Cerebellar nuclear complex (tissue), 1 donor: ENCODE measurements at places on chromosomes 12 and 14.

DNA sequence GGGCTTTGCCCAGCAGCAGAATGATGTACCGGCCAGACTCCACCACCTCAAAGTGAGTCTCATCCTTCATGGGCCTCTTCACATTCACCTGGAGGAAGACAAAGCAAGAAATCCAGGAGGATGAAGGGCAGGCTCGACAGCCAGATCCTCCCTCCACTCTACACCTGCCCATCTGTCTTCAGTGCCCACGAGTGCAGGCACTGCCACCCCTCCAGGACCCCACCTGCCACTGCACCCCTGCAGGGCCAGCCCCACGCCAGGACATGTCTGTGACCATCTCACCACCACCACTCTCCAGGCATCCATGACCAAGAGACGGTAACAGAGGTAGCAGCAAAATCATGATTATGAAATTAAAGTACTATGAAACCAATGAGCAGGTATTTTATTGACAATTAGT, 84.3 kb upstream of the ANO2 start:
- DNase-seq: no peak

DNA sequence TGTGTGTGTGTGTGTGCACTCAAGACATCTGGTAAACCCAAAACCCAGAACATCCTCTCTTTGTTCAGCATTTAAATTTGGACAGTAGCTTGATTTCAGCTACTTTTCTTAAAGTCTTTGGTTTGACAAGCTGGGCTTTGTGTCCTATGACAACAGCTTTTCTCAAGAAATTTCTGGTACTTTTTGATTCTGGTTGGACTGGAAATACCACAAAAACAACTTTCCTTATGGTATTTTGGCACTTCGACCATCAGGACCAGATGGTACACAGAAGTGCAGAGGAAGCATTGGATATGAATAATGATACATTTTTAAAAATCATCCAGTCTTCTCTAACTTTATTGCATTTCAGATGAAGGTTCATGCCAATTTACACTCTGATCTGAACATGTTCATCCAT, 286.6 kb upstream of the FLRT2 start:
- DNase-seq: no peak

DNA sequence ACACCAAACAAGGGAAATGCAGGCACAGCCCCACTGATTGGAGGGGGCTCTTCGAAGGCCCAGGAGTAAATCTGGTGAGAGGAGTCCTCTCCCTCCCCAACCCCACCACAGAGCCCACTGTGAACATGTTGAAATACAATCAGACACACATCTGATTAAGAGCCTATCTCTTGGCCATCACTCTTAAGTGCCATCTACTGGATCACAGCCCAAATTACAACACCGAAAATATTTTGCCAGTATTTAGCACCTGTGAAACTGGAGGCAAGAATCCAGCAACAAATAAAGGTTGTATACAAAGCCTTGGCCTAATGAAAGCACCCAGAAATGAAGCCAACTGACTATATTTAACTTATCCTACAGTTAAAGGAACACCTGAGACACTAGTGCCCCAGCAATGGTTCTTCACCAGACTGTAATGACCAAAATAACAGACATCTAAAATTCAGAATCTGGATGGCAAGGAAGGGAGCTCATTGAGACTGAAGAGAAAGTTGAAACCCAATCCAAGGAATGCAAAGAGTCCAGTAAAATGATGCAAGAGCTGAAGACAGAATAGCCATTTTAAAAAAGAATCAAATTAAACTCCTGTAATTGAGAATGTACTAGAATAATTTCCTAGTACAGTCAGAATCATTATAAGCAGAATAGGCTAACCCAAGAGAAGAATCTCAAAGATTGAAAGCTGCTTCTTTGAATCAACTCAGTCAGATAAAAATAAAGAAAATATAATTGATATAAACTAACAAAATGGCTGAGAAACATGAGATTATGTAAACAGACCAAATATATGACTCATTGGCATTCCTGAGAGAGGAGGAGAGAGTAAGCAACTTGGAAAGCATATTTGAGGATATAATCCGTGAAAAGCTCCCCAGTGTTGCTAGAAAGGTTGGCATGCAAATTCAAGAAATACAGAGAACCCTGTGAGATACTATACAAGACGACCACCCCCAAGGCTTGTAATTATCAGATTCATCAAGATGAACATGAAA, 1117.0 kb downstream of the FLRT2 start:
- DNase-seq: no peak

DNA sequence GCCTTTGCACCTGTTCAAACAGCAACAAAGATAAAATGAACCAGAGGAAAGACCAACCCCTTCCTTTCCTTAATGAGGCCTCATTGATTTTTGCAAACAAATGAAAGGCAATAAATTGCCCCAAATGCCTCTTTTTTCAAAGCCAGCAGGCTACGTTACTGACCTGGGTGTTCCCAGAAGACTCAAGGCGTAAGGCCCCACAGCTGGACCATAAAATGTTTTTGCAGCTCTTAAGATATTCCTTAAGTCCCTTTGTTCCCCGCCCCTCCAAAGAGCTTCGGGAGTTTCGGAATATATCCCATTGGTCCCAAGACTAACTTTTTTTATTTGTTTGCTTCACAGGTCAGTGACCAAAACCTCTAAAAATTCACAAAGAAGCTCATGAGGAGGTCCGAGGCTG, 462.9 kb upstream of the PRICKLE1 start:
- no peak for DNase-seq

- DNase-seq: no peak
These were observed 86.6 kb downstream of the PHLDA1 start for GRCh38 chr12:75944905-75945432.

DNA sequence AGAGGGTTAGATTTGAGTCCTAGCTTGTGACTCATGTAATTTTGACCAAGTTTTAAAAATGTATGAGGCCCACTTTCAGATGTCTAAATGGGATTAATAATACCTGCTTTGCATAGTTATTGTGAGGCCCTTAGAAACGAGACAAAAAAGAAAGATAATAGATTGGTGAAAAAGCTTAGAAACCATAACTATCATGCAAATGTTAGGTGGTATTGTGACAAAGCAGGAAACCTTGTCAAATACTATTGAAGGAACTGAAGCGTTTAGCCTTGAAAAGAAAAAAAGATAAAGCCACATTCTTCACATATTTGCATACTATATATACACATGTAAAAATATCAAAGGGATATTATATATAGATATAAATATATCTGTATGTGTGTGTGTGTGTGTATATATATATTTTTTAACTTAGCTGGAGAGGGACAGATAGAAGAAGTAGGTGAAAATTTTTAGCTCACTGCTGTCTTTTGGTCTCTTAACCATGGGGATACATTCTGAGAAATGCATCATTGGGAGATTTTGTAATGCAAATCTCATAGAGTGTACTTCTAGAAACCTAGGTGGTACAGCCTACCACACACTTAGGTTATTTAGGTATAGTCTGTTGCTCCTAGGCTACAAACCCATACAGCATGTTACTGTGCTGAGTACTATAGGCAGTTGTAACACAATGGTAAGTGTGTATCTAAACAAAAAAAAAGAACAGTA, 270.3 kb downstream of the CCDC91 start:
- DNase-seq: no peak

- no peak for DNase-seq
These were observed 27.9 kb downstream of the HSP90AA1 start for GRCh38 chr14:102058961-102059360.

- no peak for DNase-seq
These were observed 277.2 kb downstream of the TMTC2 start for GRCh38 chr12:82963956-82964355.

DNA sequence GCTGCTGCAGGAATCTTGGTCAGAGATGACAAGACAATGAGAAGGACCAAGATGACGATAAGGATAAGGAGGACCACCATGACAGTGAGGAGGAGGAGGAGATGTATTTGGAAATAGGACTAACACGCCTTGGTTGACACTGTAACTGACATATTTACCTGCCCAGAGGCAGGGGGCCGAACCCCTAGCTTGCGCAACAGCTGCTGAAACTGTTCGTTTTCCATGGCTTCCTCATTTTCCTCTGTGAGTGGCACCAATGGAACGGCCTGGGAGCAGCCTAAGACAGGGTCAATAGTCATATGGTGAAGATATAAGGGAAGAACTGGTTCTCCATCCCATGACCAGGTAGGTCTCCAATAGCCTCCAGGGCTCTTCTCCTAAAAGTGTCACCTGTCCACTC, 28.8 kb downstream of the TIMELESS start:
- no peak for DNase-seq

DNA sequence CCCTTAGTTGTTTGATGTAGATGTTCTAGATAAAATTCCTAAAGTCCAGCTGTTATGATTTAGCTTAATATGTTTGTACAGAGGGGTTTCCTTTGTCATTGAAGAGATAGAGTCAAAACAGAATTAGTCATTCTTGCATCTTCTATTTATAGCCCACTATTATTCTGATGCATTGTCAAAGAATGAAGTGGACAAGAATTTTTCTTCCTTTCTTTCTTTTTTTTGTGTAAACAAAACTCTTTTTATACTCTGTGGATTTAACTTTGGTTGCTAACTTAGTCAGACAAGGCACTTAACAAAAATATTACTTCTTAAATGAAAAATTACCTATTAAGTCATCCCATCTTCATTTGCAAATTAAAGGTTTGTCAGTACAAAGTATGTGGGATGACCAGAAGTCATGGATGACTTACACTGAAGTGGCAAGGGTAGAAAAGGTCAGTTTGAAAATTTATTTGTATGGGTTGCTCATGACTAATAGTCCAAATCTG, 215.6 kb upstream of the DDHD1 start:
- DNase-seq: no peak

- no peak for DNase-seq
These were observed 43.9 kb upstream of the GNPNAT1 start for GRCh38 chr14:52835122-52835903.

GRCh38 chr12:124020514-124020949, 47.5 kb downstream of the ZNF664 start:
- DNase-seq: no peak

GRCh38 chr12:53994009-53994263, 6.0 kb upstream of the HOXC9 start:
- no peak for DNase-seq

- no peak for DNase-seq
These were observed 9.1 kb downstream of the PTCSC3 start for GRCh38 chr14:36167431-36167830.

GRCh38 chr12:121079736-121080272, 40.8 kb upstream of the OASL start:
- no peak for DNase-seq

DNA sequence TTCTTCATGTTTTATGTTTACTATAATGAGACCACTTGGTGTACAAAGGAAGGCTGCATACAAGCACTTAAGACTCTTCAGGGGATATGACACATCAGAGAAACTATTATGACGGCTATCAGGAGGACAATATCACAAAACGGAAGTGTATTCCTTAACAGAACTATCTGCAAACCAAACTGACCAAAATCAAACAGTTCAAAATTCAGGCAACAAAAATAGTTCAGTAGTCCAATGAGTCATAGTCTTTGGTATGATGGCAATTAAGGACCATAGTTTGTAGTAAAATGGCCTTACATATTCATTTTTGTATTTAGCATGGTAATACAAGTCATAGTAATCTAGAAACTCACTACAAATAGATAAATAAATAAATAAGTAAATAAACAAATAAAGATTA, 1638.7 kb upstream of the SEL1L start:
- DNase-seq: no peak

DNA sequence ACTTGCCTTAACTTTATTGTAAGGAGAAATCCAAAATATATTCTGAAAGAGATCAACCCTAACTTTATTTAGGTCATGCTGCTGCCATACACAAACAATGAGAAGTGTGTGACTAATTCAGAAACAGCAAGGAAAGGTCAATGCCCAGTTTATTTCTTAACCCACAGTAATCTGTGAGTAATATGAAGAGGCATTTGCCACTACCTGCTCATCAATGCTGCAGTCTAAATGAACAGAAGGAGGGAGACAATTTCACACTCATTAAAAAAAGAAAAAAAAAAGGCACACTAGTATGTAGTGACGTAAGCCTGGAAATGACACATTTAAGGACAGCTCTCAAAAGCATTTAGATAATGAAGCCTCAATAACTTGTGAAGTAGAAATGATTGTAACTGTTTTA, 90.5 kb upstream of the FOXN3 start:
- DNase-seq: no peak

GRCh38 chr14:47490766-47491165, 184.6 kb downstream of the MDGA2 start:
- no peak for DNase-seq

DNA sequence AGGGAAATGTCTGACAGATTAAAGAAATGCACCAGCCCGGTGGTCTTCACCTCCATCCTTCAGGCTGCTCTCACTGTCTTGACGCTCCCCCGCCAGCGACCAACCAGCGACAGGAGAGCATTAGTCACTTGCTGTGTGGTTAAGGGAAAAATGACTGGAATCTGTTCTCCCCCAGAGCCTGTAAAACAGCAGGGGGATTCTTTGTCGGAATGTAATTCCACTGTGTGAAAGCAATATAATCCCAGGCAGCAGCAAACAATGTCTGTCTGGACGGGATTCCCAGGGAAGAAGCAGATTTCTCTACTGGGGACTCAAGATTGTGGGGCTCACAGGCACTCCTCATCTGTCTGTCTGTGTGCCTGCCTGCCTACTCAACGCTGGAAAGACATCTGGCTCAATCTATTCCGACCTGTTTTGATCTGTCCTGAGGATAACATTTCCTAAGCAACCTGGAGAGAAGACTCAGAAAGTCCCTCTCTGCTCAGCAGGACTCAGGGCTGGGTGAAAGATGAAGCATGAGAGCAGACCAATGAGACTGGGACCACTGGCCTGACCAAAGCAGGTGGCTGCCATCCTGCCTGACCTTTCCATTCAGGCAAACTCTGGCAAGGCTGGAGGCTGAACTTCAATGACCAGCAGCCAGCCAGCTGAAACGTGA, 54.6 kb downstream of the NUAK1 start:
- no peak for DNase-seq

- no peak for DNase-seq
These were observed 93.9 kb upstream of the DCN start for GRCh38 chr12:91276509-91276908.

DNA sequence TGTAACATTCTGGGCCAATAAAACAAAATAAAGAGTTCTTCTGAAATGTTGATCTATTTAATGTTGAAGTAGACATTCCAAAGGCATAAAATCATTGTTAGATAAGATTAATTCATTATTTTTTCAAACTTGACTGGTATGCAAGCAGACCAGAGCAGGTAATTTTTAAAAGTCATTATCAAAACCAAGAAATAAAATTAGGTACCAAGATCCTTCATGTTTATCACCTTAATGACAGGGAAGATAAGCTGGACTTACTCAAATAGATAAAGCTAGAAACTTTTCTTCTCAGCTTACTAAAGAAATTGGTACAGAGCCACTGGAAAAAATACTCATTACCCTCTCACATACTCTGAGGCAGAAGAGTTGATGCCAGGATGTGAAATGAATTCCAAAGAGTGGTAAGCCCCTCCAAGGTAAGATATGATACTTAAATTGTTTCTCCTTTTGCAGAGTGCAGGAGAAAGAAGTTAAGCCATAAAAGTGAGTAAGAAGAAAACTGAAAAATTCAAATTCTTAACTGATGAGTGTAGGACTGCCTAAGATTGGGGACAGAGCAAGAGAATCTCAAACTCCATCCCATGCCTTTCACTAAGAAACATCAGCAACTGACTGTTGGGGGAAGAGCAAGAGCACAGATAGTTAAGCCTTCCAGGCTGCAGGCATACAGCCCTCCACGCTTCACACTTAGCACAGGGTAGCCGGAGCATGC, 111.9 kb downstream of the SLC41A2 start:
- no peak for DNase-seq
